Activated CD4-positive, CD25-positive, alpha-beta regulatory T cell (primary cell): ENCODE measurements at places on chromosomes 2 and 18.

GRCh38 chr2:195458936-195459335, 198.1 kb upstream of the SLC39A10 start:
- DNase-seq, result no peak

GRCh38 chr2:43676322-43677050, at the start of gene C1GALT1C1L:
Gene C1GALT1C1L (minus strand): TSS chr2:43676429. CDS start chr2:43676322, 107 bp downstream.
- no peak for DNase-seq

GRCh38 chr2:125684932-125685331, 971.0 kb upstream of the GYPC start:
- DNase-seq, result no peak

DNA sequence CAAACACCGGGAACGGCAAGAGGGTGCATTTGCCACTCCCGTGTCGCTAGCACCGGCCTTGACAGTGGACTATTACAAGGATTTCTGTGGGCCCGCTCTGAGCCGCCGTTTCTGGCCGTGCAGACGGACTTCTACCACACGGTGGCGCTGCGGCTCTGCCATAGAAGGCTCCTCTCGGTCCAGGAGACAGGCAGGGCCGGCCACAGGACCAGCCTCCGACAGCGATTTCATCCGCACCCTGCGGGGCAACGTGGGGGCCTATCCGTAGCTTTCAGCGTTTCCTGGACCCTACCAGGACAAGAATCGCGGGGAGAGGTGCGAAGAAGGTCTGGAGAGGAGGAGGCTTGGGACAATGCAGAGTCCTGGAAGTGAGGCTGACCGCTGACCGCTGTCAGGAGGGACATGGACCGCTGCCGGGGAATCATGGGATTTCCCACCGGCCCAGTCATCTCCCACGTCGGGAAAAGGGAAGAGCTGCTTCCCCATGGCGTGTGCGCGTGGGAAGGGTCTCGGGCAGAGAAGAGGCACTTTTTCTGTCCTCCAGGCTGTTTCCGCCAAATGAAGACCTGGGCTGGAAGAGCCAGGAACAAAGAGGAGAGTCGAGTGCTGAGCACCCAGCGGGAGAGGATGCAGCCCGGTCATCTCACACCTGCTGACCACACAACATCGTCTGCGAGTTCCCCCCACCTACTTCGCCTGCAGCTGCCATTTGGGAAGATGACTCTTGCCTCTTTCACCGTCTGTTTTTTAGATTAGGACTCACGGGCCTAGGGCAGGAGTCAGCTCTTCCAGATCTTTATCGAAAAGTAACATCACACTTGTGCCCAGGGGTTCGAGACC, 35.5 kb upstream of the HAAO start:
- DNase-seq, result peak; percentile 71

- DNase-seq, result no peak
Measured at GRCh38 chr2:150621526-150622213, 134.2 kb upstream of the RND3 start.

DNA sequence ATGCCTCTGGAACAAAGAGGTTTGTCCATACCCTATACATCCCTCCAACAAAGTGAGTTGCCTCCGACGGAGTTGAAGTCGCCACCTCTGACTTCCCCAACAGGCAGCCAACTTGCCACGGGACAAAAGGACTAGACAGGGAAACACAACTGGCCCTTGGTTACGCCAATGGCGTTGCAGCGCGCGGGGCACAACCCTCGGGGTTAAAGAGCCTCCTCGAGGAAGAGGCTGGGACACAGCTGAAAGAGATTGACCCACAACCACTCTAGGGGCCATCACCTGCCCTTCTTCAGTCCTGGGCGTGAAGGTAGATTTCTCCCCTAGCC, 545 bp downstream of the GTF3C2 start:
- DNase-seq, result no peak

- no peak for DNase-seq
Measured at GRCh38 chr2:11787991-11788390, 41.6 kb downstream of the LPIN1 start.

GRCh38 chr2:197205585-197206215, 104.9 kb downstream of the ANKRD44 start:
- peak; percentile 14 for DNase-seq

GRCh38 chr18:34493566-34494358, 216.3 kb upstream of the DTNA start:
- DNase-seq, result no peak
